Activated CD4-positive, alpha-beta T cell treated with anti-CD3 and anti-CD28 coated beads, Interleukin-10, Interleukin-2, amounts not matched to agents 100 ng/mL and 50 ng/mL, durations not matched to agents 16 hours and 8 hours (primary cell): ENCODE measurements at places on chromosomes 11 and 22.

DNA sequence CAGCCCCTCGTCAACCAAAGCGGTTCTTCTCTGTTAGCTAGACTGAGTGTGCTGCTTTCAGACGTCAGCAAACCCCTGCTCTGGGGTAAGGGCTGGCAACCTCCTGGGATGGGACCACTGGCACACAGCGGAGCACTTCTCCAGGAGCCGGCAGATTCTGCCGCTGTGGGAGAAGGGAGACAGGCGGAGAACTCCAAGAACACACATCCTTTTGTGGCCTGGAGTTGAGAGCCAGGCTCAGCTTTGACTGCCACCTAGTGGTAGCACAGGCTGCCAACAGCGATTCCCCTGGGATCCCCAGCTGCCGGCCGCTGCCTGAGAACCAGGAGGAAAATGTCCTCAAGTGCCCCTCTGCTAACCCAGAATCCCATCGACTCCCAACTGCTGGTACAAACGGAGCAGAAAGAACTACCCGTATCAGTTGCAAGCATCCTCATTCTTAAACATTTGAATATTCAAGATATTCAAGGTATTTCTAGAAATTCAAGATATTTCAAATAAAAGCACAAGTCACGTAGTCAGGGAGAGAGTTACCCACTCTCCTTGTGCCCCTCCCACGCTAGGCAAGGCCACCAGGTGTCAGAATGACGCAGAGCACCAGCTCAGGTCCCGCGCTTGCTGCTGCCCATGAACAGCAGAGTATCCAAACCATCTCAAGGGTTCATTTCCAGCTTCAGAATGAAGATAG is 4.9 kb downstream of the LTO1 start:
- peak; percentile 60 for DNase-seq

DNA sequence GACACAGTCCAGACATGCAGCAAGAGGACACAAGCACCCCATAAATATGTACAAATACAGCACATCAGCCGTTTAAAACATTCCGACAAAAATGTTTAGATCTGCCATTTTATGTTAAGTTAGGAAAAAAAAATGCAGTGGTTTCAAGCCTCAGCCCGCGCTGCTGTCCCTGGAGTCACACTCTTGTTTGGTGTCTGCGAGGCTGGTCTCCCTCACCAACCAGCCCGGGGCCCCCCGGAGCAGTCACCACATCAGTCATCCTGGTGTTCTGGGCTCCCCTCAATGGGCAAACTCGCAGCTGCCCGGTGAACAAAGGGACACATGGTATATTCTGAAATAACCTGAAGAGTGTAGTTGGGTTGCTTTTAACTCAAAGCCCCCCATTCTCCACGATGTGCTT is 1022.2 kb downstream of the BRD1 start:
- DNase-seq, result no peak

GRCh38 chr22:45314054-45314721 is 4.5 kb downstream of the FAM118A start:
- no peak for DNase-seq

- DNase-seq, result no peak
These were observed 66.1 kb downstream of the STK33 start for GRCh38 chr11:8527939-8528338.

- DNase-seq, result no peak
These were observed 59.4 kb downstream of the RTL6 start for GRCh38 chr22:44438481-44439131.

DNA sequence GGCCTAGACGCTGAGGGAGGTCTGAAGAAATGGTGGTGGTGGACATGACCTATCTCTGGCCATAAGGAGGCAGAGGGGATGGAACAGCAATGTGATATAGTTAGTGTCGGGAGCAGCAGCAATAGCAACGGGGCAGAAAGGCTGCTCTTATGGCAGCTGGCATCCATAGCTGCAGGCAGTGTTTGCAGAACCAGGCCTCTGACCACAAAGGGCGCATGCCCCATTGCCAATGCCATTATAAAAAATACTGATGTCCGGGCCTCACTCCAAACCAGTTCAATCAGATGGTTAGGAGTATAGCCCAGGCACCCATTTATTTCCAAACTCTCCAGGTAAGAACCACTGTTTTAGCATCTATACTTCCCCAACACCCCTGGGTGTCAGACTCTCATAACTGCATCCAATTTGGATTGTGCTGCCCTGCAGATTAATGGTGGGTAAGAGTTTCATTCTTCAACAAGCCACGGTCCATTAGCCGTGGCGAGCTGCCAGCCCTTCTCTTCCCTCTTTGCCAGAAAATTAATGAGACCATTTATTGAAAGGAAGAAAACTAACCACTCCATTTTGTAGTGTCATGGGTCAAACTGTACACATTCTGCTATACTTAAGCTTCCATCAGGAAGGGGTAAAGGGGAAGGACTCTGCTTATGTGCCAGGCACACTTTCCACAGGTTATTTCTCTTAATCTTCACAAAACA is 72.8 kb upstream of the SPON1 start:
- no peak for DNase-seq

DNA sequence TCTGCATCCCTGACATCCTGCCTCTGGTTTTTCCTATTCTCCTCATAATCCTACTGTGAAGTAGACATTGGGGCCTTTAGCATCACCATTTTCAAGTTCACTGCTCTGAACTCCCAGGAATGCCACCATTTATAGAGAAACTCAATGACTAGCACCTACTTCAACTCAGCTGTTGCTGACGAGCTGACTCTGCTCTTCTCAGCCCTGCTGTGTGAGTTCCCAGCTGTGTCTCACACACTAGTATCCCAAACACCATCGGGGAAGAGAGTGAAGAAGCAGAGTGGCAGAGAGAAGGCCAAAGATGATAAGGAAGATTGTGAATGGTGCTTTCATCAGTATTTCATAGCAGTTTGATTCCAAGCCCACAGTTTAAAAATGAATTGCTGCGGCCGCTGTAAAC is 71.9 kb downstream of the PLEKHA7 start:
- DNase-seq, result no peak

DNA sequence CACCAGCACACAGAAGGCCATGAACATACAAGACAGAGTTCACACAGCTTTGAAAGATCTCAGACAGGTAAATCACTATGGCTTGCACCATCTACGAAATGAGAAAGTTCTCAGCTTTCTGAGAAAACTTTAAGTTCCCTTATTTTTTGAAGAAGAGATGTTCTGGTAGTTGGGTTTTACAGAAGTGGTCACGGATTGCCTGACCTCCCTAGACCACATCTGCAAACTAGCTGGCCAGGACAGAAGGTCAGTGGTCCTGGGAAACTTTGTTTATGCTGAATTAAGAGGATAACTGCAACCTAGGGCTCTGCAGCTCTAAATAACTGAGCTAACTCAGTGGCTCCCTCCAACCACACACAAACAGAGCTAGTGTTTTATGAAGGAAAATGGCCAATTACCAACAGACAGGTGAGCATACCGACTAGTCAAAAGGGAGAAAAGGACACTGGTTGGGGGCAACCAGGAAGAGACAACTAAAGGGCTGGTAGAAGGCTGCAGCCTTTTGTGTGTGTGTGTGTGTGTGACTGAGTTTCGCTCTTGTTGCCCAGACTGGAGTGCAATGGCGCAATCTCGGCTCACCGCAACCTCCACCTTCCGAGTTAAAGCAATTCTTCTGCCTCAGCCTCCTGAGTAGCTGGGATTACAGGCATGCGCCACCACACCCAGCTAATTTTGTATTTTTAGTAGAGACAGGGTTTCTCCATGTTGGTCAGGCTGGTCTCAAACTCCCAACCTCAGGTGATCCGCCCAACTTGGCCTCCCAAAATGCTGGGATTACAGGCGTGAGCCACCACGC is 8.5 kb upstream of the SCN2B start:
- DNase-seq, result no peak

DNA sequence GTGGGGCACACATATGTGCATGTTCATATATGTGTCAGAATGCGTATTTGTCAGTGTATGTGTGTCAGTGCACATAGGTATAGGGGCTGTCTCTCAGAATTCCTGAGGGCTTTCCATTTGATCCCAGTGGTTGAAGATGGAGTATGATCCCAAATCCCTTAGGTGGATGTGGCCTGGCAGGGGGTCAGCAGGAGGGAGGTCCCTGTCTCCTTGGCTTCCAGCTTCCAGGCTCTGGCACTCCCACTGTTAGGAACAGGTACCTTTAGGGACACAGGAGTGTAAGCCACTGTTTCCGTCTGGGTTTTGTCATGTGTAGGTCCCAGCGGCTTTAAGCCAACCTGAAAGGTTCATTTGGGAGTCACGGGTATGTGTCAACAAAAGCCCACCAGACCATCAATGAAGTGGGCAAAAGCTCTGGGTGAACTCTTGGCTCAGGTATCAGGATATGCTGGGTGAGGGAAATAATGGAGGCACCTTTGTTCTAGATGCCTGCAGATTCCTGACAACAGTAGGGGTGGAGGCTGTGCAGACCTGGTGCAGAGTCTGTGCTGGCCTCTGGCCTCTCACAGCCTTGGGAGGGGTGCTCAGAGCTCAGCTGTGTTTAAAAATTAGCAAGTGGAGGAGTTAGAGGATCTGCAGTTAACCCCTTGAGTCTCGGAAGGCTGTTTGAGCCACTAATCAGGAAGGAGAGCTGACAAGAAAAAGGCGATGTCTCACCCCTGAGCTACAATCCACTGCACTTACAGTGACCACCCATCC is 9.0 kb downstream of the KCNQ1OT1 start:
- no peak for DNase-seq

- no peak for DNase-seq
These were observed 199.5 kb downstream of the FAM76B start for GRCh38 chr11:95589893-95590612.

DNA sequence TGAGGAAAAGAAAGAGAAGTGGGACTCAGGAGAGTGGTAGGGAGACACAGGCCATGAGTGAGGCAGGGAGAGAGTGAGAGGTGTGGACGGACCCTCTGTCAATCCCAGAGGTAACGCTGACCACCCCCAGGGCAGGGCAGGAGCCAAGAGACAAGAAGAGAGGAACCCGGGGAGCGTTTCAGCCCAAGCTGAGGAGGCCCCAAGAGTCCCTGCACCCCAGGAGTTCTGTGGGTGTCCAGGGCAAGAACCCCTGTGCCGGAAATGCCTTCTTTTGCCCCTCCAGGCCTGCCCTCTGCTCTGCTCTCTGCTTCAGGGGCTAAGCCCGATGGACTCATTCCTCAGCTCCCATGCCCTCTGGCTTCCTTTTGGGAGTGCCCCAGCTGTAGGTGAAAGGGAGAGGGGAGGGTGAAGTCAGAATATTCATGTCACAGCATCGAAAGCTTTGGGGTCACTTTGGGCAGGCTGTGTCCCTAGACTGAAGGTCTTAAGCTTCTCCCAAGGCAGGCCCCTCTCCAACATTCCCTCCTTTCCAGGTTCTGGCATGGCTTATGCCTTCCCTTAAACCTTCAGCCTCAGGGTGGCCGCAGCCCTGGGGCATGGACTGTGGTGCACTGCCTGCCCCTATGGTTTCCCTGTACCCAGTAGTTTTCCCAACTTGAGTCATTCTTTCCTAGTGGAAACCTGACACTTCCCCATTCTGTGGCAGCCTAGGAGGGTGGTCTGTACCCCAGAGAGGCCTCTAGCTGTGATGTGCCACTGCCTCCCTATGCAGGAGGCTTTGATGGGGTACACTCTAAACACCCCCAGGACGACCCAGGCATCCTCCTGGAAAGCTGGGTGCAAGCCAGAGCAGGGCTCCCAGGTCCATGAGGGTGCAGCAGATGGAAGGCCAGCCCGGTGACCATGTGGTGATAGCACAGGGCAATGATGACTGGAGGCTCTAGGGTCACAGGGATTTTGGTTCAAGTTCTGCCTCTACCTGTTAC is 27.1 kb downstream of the MYEOV start:
- DNase-seq, result no peak

DNA sequence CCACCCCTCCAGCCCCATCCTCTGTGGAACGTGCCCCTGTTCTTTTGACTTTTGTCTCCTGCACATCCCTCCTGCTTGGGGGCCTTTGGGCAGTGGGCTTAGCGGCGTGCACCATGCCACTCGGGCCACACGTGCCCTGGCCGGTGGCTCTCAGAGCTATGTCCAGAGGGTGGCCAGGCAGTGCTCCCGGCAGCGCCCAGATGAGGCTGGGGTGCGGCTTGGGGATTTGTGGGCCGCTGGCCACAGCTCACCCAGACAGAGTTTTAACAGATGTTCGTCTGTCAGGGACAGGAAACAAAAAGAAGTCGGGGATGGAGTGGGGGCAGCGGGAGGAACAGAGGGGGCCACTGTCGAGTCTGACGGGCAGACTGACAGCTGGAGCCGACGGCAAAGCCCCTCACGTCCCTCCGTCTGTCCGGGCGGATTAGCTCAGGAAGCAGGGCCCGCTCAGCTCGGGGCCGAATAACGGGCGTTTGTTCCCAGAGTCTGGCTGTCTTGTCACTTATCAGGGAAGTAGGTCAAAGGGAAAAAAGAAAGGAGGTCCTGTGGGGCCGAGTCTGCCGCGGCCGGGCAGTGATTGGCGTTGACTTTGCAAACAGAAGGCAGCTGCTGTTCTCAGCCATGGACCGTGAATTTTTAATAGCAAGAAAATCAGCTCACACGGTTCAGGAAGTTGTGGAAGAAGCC is 61.6 kb downstream of the LRP5 start:
- no peak for DNase-seq

DNA sequence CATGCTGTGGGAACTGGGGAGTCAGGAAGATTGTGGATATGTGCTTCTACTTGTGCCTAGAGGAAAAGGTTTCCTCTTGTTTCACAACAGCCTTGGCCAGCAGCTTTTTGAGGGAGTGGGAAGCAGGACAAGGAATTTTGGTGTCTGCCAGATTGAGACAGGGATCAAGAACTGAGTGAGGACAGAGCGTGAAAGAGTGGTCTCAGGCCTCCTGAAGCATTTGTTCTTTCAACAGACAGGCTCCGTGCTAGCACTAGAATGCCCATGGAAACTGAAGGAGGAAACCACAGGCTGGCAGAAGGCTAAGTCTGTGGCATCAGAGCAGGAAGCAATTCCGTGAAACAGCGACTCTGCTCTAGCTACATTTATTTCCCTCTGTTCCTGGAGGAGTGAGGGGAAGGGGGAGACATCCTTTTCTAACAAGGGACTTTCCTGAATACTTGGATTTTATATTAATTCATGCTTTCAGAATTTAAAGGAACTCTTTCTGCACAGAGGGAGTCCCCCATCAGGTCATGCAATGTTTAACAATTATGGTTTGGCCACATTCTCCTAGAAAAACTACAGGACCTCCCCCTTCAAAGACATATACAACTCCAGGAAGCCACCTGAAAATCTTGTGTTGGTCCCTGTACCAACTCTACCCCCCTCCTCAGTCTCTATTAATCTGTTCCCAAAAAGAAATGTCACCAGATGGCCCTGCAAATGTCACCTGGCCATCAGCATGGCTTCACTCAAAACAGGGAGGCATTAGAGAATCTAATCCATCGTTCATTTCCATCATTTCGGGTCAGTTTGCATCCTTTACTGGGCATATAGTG is 96.1 kb downstream of the SYT9 start:
- no peak for DNase-seq

GRCh38 chr11:122723576-122723975 is 68.1 kb downstream of the UBASH3B start:
- DNase-seq, result peak; percentile 46

- no peak for DNase-seq
These were observed 39.4 kb downstream of the FDX1 start for GRCh38 chr11:110469127-110469526.
